Left lung (tissue), 14 donors: ENCODE measurements at places on chromosomes 16 and 17. TPM values are rescaled to one million over a fixed set of nuclear protein-coding genes. Genes with fewer than 3 reads are reported as not detected.

GRCh38 chr16:79610771-79611170 is 10.2 kb upstream of the MAF start:
- no peak overlapping the region for H3K27ac ChIP-seq
- no peak overlapping the region for H3K4me3 ChIP-seq
- no peak for DNase-seq
- no peaks in the 10 kb centered on the region for H3K36me3 ChIP-seq
- peaks cover 4% of the 10 kb centered on the region for H3K27me3 ChIP-seq
- no peaks in the 10 kb centered on the region for H3K4me1 ChIP-seq

DNA sequence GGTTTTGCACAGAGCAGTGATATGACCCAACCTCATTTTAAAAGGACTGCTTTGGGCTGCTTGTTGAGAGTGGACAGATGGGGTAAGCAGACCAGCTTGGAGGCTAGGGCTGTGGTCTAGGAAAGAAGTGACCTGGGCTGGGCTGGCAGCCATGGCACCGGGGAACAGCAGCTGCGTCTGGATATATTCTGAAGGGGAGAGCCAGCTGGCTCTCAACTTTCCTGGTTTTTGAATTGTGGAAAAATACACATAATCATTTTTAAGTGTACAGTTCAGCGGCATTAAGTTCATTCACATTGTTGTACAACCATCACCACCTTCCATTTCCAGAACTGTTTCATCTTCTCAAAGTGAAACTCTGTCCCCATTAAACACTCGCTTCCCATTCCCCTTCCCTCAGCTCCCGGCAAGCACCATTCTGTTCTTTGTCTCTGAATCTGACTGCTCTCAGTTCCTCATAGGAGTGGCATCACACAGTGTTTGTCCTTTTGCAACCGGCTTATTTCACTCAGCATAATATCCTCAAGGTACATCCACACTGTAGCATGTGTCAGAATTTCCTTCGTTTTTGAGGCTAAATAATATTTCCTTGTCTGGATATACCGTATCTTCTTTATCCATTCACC is 113.2 kb downstream of the SPECC1 start:
- H3K4me1 ChIP-seq = peaks cover 6% of the 10 kb centered on the region
- H3K4me3 ChIP-seq = no peak overlapping the region
- H3K27me3 ChIP-seq = peaks cover 7% of the 10 kb centered on the region
- H3K27ac ChIP-seq = no peak overlapping the region

GRCh38 chr17:17843096-17843495 is 6.3 kb upstream of the SREBF1 start:
- H3K4me1 ChIP-seq = peaks cover 60% of the 10 kb centered on the region
- H3K36me3 ChIP-seq = no peaks in the 10 kb centered on the region
- DNase-seq = no peak
- H3K27me3 ChIP-seq = no peaks in the 10 kb centered on the region
- no peak overlapping the region for H3K4me3 ChIP-seq

KRTAP1-1 gene
- total RNA-seq = not detected

P2RX5 gene
- total RNA-seq = 1.1 TPM

TMEM106A gene
- total RNA-seq = 14.4 TPM

TRPV3 gene
- total RNA-seq = 0.55 TPM

DNA sequence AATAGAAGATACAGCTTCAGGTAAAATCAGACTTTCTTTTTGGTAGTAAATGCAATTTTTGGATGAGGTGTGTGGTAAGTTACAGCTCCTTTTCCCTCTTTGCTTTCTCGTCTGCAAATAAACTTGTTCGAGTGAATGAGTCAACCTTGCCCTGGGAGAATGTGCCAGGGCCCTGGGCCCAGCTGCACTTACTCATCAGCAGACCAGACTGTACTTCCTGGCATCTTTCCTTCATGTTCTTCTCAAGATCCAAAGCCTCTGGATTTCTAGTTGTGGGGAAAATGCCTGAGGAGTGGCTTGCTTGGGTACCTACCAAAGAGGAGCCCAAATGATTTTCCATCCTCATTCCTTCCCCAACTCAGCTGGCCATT is 5.4 kb upstream of the G6PC1 start:
- peaks cover 26% of the 10 kb centered on the region for H3K4me1 ChIP-seq
- H3K4me3 ChIP-seq = no peak overlapping the region
- H3K27ac ChIP-seq = peak overlapping the region; percentile 76

GRCh38 chr16:55012362-55012761 is 81.7 kb downstream of the IRX5 start:
- DNase-seq = no peak
- H3K36me3 ChIP-seq = no peaks in the 10 kb centered on the region
- H3K27ac ChIP-seq = no peak overlapping the region
- no peaks in the 10 kb centered on the region for H3K4me1 ChIP-seq
- H3K27me3 ChIP-seq = no peaks in the 10 kb centered on the region
- H3K4me3 ChIP-seq = no peak overlapping the region

RUNDC3A gene
- total RNA-seq = 0.38 TPM

FBXW10 gene
- not detected for total RNA-seq

- peaks cover 5% of the 10 kb centered on the region for H3K27me3 ChIP-seq
- H3K36me3 ChIP-seq = no peaks in the 10 kb centered on the region
- DNase-seq = no peak
- H3K4me3 ChIP-seq = no peak overlapping the region
- no peaks in the 10 kb centered on the region for H3K4me1 ChIP-seq
Observed at GRCh38 chr17:9886141-9886930, 18.7 kb downstream of the RCVRN start.

DNA sequence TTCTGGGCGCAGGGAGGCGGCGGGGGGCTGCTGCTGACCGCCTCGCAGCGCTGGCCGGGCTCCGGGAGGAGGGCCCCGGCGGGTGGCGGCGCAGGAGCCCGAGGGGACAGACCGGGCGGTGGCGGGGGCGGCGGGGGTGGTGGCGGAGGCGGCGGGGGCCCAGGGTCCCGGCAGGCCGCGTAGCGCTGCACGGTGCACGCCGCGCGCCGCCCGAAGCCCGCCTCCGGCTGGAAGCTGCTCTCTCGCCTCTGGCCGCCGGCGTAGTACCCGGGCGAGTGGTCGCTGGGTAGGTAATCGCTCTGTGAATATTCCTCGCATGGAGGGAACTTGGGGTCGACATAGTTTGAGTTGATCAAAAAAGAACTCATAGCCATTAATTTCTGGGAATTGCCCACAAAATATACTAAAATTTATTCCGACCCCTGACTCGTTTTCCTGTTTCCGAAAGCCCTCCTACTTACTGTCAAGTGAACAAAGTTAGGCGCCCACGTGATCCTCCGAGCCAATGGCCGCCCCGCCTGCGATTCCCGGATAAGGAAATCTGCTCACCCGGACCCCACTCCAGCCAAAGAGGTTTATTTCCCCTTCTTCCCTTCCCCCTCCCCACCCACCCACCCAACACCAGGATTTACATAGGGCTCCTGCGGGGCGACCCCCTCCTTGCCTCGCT is at the start of gene HOXB4:
HOXB4 (minus strand) TSS at position 405 of the 670 bp plus-strand sequence; CDS start at position 374, 31 bp downstream.
- H3K36me3 ChIP-seq = no peaks in the 10 kb centered on the region
- peak within 1 kb of the TSS; percentile 46 for H3K4me3 ChIP-seq
- H3K27me3 ChIP-seq = peaks cover 64% of the 10 kb centered on the region

CES5A gene
- not detected for total RNA-seq

- no peaks in the 10 kb centered on the region for H3K36me3 ChIP-seq
- no peak overlapping the region for H3K27ac ChIP-seq
- H3K4me3 ChIP-seq = no peak overlapping the region
- DNase-seq = no peak
- no peaks in the 10 kb centered on the region for H3K4me1 ChIP-seq
Observed at GRCh38 chr16:11010575-11011221, 66.3 kb downstream of the CLEC16A start.

DNA sequence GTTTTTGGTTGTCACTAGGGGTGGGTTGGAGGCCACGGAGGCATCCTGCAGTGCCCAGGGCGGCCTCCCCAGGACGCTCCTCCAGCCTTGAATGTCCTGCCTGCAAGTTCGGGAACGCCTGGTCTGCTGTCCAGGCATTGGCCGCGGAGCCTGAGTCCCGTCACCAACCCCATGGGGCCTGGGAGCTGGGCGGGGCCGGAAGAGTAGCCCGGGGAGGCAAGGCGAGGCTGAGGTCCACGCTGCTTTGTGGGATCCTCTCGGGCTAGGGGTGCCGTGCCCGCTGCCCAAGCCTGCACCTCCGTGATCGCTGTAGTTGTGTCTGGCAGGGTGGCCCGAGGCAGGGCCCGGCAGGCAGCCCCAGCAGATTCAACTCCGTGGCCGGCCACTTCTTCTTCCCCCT is 12.8 kb downstream of the TELO2 start:
- H3K36me3 ChIP-seq = peaks cover 84% of the 10 kb centered on the region
- peaks cover 6% of the 10 kb centered on the region for H3K4me1 ChIP-seq
- no peak overlapping the region for H3K27ac ChIP-seq
- H3K4me3 ChIP-seq = no peak overlapping the region

CCDC78 gene
- total RNA-seq = 0.96 TPM

GRCh38 chr17:61822326-61823285 is 40.7 kb downstream of the BRIP1 start:
- H3K4me3 ChIP-seq = no peak overlapping the region
- H3K36me3 ChIP-seq = no peaks in the 10 kb centered on the region
- no peaks in the 10 kb centered on the region for H3K4me1 ChIP-seq
- no peak overlapping the region for H3K27ac ChIP-seq
- no peaks in the 10 kb centered on the region for H3K27me3 ChIP-seq

GRCh38 chr17:4375039-4375748 is 8.7 kb upstream of the UBE2G1 start:
- no peaks in the 10 kb centered on the region for H3K4me1 ChIP-seq
- no peaks in the 10 kb centered on the region for H3K27me3 ChIP-seq
- H3K36me3 ChIP-seq = no peaks in the 10 kb centered on the region
- no peak for DNase-seq

- no peak overlapping the region for H3K4me3 ChIP-seq
- no peak for DNase-seq
- no peak overlapping the region for H3K27ac ChIP-seq
- H3K4me1 ChIP-seq = no peaks in the 10 kb centered on the region
- H3K27me3 ChIP-seq = no peaks in the 10 kb centered on the region
Observed at GRCh38 chr16:71258372-71258771, 27.9 kb upstream of the HYDIN start.

GRCh38 chr16:68272507-68273209 is 8.3 kb downstream of the SLC7A6 start:
- H3K27ac ChIP-seq = no peak overlapping the region
- H3K4me3 ChIP-seq = no peak overlapping the region
- H3K36me3 ChIP-seq = no peaks in the 10 kb centered on the region
- peak; percentile 26 for DNase-seq
- no peaks in the 10 kb centered on the region for H3K27me3 ChIP-seq
- H3K4me1 ChIP-seq = peaks cover 27% of the 10 kb centered on the region

IL17C gene
- total RNA-seq = not detected

GRCh38 chr17:50641357-50641756 is 6.7 kb downstream of the ABCC3 start:
- H3K36me3 ChIP-seq = no peaks in the 10 kb centered on the region
- H3K27me3 ChIP-seq = no peaks in the 10 kb centered on the region
- no peak overlapping the region for H3K4me3 ChIP-seq
- DNase-seq = no peak
- peak overlapping the region; percentile 29 for H3K27ac ChIP-seq
- peaks cover 54% of the 10 kb centered on the region for H3K4me1 ChIP-seq

DNA sequence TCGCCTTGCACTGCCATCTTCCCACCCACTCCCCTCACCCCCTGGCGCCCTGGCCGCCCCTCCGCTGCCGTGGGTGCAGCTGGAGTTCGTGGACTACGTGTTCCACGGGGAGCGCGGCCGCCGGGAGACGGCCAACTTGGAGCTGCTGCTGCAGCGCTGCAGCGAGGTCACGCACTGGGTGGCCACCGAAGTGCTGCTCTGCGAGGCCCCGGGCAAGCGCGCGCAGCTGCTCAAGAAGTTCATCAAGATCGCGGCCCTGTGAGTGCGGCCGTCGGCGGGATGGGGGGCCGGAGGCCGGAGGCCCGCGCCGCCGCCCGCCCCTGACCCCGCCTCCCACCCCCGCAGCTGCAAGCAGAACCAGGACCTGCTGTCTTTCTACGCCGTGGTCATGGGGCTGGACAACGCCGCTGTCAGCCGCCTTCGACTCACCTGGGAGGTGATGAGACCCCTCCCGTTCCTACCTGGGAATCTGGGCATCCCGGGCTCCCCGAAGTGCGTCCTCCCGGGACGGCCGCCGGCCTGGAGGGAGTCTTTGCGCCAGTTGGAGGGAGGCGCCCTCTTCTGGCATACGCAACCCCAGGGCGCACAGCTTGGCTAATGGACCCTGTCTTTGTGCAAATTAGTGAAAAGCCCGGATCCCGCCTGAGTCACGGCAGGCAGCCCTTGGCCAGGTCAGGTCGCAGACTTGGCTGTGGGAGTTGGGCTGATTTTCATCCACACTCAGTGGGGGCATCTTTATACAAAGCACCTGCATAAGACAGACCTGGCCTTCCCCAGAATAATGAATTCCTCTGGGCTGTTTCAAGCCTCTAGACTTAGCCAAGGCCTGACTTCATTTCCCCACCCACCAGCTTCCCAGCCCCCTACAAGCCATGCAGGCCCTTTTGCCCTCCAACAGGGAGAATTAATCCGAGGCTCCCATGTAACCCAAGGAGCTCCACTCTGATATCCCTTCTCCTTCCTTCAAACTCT is 14.3 kb downstream of the RAPGEFL1 start:
- H3K4me3 ChIP-seq = peak overlapping the region; percentile 52
- peaks cover 15% of the 10 kb centered on the region for H3K36me3 ChIP-seq
- H3K27ac ChIP-seq = no peak overlapping the region
- peaks cover 12% of the 10 kb centered on the region for H3K27me3 ChIP-seq
- DNase-seq = peak; percentile 90

DNA sequence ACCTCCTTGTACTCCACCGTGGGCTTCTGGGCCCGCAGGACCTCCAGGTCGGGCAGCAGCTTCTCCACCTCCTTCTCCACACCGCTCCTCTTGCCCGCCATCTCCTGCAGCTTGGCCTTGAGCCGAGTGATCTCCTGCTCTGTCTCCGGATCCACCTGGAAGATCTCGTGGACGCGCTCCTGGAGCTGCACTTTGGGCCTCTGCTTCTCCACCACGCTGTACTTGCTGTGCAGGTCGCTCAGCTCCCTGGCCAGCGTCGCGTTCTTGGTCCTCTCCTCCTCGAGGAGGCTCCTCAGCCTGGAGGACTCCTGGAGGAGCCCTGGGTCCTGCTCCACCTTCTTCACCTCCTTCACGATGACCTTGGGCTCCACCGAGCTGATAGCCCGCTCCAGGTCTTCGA is 8.8 kb downstream of the CDK3 start:
- no peaks in the 10 kb centered on the region for H3K27me3 ChIP-seq
- no peaks in the 10 kb centered on the region for H3K36me3 ChIP-seq
- H3K27ac ChIP-seq = no peak overlapping the region
- no peak for DNase-seq
- H3K4me1 ChIP-seq = no peaks in the 10 kb centered on the region

DNA sequence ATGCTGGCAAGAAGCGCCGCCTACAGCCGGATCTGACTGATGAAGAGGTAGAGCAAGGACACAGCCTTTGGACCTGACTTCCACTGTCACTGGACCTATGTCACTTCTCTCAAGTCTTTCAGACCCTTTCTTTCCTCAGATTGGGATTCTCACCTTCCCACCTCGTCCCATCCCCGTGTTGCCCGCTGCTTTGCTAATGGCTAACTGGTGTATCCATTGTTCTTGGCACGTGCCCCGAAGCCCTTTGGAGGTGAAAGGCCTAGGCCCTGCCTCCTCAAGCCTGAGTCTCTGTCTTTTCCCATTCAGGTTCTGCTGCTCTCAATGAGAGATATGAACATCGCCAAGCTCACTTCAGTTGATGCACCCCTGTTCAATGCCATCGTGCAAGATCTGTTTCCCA is 53.3 kb upstream of the KDM6B start:
- no peaks in the 10 kb centered on the region for H3K36me3 ChIP-seq
- DNase-seq = no peak
